Heart right ventricle (tissue), 16 donors: ENCODE measurements at places on chromosomes 2 and 18. TPM values are rescaled to one million over a fixed set of nuclear protein-coding genes. Genes with fewer than 3 reads are reported as not detected.

- no peak overlapping the region for H3K27ac ChIP-seq
- no peaks in the 10 kb centered on the region for H3K36me3 ChIP-seq
- peaks cover 4% of the 10 kb centered on the region for H3K4me1 ChIP-seq
- H3K4me3 ChIP-seq: no peak overlapping the region
- no peak for DNase-seq
- H3K27me3 ChIP-seq: peaks cover 14% of the 10 kb centered on the region
Measured at GRCh38 chr2:230843132-230843531, 21.6 kb upstream of the ITM2C start.

DNA sequence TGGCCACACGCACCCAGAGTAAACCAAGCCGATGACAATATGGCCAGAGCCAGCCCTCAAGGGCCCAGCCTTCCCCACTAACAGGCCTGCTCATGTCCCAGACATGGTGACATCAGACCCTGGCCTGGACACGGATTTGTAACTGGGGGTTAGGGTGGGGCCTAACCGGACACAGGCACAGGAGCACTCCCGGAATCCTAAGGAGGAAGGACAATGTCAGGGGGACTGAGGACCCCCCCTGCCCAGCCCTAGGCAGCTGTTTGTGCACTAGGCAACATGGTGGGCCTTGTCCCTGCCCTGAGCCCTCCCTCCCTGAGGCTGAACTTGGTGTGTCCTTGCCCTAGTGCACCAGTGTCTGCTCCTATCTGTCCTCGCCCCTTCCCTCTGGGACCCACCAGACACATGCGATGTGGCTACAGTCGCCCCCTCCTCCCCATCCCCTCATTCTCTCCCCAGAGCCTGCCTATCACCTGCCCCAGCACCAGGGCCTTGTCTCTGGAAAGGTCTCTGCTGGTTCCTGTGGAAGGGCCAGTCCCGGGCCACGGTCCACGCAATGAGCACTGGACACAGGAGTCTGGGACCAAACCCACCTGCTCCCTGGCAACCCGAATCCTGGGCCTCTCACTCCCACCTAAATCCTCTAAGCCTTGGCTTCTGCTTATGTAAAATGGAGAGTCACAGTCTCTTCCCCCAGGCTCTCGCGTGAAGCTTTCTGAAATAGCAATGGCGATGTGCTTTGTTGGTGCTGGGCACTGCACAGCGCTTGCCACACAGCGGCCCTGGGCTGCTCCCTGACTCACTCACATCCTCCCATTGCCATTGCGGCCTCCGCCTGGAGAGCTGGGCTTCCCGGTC, 76.5 kb upstream of the RAB6C start:
- no peak for DNase-seq
- H3K27ac ChIP-seq: no peak overlapping the region
- no peaks in the 10 kb centered on the region for H3K4me1 ChIP-seq
- no peaks in the 10 kb centered on the region for H3K27me3 ChIP-seq
- H3K4me3 ChIP-seq: no peak overlapping the region

- H3K36me3 ChIP-seq: no peaks in the 10 kb centered on the region
- H3K4me1 ChIP-seq: peaks cover 18% of the 10 kb centered on the region
- no peak overlapping the region for H3K4me3 ChIP-seq
- no peaks in the 10 kb centered on the region for H3K27me3 ChIP-seq
- DNase-seq: peak; percentile 72
- H3K27ac ChIP-seq: peak overlapping the region; percentile 78
Measured at GRCh38 chr2:102801098-102801718, 39.4 kb downstream of the TMEM182 start.

GRCh38 chr2:65015731-65016130, 26.5 kb downstream of the SLC1A4 start:
- H3K4me1 ChIP-seq: no peaks in the 10 kb centered on the region
- no peak overlapping the region for H3K27ac ChIP-seq
- H3K36me3 ChIP-seq: peaks cover 93% of the 10 kb centered on the region
- H3K27me3 ChIP-seq: no peaks in the 10 kb centered on the region

DNA sequence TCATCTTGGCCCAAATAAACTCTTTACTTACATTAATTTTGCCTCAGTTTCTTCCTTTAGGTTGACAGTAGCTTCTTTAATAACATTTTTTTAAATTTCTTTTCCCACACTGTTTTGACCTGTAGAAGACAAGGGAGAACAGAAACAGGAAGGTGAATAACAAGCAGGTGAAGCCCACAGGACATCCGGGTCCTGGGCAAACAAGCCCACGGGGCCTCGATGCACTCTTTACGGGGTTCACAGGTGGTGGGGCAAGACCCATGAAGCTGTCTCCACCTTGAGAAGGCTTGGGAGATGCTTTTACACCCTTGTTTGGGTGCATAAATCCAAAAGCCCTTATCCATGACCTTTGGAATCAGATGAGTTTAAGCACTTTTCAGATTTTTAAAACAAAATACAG, 301.0 kb upstream of the MGAT5 start:
- H3K4me1 ChIP-seq: no peaks in the 10 kb centered on the region
- H3K4me3 ChIP-seq: no peak overlapping the region
- no peak overlapping the region for H3K27ac ChIP-seq

DNA sequence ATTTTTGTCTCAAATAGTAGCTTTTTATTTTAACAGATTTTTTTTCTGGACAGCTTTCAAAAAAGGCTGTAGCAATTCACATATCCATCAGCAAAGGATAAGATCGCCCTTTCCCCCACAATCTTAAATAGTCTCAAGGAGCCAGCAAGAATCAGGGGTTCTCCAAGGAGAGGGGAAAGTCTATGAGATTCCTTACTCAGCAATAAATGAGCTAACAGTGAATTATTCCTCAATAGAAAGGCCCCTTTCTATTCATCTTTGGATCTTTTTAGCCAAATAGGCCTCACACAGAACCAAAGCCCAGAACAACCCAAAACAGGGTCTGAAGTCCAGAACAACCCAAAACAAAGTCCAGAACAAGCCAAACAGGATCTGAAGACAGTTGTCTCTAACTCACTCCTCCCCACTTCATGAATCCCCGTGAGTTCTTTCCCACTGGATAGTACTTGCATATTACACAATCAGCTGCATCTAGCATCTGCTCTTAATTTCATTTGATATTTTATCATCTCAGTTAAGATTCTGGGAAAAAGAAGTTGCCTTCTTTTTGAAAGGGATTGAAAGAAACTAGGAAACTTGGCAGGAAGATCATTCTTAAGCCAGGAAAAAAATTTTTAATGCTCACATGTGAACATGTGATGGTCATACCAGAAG, 3.4 kb upstream of the DHRS9 start:
- no peaks in the 10 kb centered on the region for H3K27me3 ChIP-seq
- H3K36me3 ChIP-seq: no peaks in the 10 kb centered on the region
- no peaks in the 10 kb centered on the region for H3K4me1 ChIP-seq
- H3K4me3 ChIP-seq: no peak overlapping the region
- no peak for DNase-seq

- no peaks in the 10 kb centered on the region for H3K36me3 ChIP-seq
- DNase-seq: no peak
- no peak overlapping the region for H3K4me3 ChIP-seq
- no peaks in the 10 kb centered on the region for H3K27me3 ChIP-seq
- peaks cover 2% of the 10 kb centered on the region for H3K4me1 ChIP-seq
Measured at GRCh38 chr2:208006833-208007232, 18.5 kb downstream of the PLEKHM3 start.

GRCh38 chr2:138596403-138596802, 94.8 kb downstream of the SPOPL start:
- DNase-seq: no peak
- H3K4me1 ChIP-seq: no peaks in the 10 kb centered on the region
- H3K36me3 ChIP-seq: peaks cover 17% of the 10 kb centered on the region
- no peaks in the 10 kb centered on the region for H3K27me3 ChIP-seq
- no peak overlapping the region for H3K27ac ChIP-seq

DNA sequence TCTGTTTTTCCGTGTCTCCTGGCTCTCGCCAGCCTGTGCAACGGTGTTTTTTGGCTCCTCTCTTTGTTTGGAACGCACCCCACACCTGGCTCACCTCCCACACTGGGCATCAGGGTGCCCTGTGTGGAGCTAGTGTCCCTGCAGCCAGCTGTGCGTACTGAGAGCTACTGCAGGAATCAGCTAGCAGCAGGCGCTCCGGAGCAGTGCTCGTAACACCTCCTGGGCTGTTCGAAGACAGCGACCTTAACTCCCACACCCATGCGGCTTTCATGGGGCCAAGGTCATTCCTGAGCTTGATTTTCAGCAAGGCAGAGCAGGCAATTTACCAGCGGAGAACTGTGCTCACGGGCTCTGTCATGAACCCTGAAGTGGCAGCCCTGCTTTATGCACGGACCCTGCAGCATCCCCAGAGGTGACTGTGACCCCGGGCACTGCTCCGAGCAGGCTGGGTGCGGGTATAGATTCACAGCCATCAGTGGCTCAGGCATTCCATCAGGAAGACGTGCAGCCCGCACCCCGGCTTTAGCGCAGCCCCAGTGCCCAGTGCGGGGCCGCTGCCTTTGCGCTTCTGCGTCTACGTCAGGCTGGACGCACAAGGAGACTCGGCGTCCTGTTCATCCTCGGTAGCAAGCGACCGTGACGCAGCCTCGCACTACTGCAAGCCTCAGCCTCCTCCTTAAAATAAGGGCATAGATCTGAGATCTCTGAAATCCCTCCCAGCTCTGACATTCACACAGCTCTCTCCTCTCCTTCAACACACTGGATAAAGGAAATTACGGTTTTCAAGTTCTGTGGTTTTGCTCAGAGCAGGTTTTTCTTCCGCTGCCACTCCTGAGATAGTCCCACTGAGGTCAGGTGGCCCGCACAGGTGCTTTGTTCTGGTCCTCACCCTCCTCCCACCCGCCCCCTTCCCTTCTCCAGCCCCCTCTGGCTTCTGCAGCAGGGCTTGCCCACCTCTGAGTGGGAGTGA, 58.2 kb downstream of the ADI1 start:
- H3K27ac ChIP-seq: peak overlapping the region; percentile 88
- no peaks in the 10 kb centered on the region for H3K27me3 ChIP-seq
- H3K4me1 ChIP-seq: peaks cover 50% of the 10 kb centered on the region
- H3K36me3 ChIP-seq: no peaks in the 10 kb centered on the region
- no peak overlapping the region for H3K4me3 ChIP-seq

DNA sequence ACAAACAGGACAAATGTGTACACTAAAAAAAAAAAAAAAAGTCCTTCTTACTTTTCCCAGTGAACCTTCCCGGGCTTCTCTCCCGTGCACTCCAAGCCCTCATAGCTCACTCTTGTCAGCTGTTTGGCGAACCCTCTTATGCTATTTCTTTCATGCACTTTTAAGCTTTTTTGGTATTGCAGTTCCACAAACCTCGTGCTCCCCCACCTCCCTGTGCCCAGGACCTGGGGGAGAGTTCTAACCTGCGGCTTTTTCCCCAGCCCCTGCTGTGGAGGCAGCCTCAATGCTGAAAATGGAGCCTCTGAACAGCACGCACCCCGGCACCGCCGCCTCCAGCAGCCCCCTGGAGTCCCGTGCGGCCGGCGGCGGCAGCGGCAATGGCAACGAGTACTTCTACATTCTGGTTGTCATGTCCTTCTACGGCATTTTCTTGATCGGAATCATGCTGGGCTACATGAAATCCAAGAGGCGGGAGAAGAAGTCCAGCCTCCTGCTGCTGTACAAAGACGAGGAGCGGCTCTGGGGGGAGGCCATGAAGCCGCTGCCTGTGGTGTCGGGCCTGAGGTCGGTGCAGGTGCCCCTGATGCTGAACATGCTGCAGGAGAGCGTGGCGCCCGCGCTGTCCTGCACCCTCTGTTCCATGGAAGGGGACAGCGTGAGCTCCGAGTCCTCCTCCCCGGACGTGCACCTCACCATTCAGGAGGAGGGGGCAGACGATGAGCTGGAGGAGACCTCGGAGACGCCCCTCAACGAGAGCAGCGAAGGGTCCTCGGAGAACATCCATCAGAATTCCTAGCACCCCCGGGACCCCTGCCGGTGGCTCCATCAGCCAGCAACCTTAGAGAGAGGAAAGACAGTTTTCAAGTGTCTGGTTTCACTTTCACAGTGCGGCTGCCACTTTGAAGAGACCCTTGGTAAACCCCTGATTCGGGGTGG, 826 bp downstream of the KCNE4 start:
- DNase-seq: peak; percentile 18
- H3K27ac ChIP-seq: peak overlapping the region; percentile 64
- H3K4me1 ChIP-seq: peaks cover 12% of the 10 kb centered on the region
- H3K4me3 ChIP-seq: peak overlapping the region; percentile 53
- H3K27me3 ChIP-seq: no peaks in the 10 kb centered on the region

GRCh38 chr2:236286873-236287545, 22.8 kb upstream of the ASB18 start:
- H3K4me1 ChIP-seq: no peaks in the 10 kb centered on the region
- H3K4me3 ChIP-seq: no peak overlapping the region
- no peaks in the 10 kb centered on the region for H3K36me3 ChIP-seq

DNA sequence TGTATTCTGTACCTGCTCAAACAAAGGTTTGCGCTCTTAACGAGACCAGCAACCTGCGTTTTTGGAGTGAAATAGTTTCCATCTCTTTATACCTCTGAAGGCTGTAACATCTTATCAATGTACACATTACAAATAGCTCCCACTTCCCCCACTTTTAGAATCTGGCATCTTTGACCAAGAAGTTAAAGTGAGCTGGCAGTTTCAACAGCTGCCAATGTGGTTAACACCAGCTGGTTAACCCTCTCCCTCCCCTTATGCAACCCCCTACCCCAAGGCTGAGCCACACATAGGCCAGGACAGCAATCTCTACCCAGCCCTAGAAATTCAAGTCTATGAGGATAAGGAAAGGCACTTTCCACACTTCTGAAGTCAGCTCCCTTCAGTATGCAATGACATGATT, 2.2 kb upstream of the SERTAD2 start:
- DNase-seq: no peak
- no peaks in the 10 kb centered on the region for H3K36me3 ChIP-seq
- H3K27me3 ChIP-seq: no peaks in the 10 kb centered on the region
- no peak overlapping the region for H3K27ac ChIP-seq
- no peak overlapping the region for H3K4me3 ChIP-seq

DNA sequence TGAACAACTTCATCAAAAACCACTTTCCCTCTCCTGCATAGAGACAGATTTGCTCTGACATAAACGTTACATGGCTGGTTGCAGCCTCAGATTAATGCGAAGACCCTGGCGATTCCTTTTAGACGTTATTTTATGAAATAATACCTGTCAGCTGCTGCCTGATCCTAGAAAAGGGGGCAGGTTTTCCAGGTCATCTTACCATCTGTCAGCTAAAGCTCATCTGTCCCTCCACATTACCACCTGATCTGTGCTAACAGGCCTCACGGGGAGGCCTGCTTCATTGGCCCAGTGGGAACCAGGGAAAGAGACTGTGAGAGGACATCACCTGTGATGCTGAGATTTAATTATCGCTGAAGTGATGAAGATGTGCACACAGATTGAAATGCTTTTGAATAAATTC, 261.0 kb downstream of the ARHGAP15 start:
- no peak for DNase-seq
- no peak overlapping the region for H3K4me3 ChIP-seq
- no peaks in the 10 kb centered on the region for H3K27me3 ChIP-seq
- no peaks in the 10 kb centered on the region for H3K4me1 ChIP-seq
- no peaks in the 10 kb centered on the region for H3K36me3 ChIP-seq

PPP1R1C gene
- total RNA-seq: 27.3 TPM

SRD5A2 gene
- total RNA-seq: not detected

TNFRSF11A gene
- 0.34 TPM for total RNA-seq

KCNE4 gene
- total RNA-seq: 1.5 TPM

C2orf80 gene
- total RNA-seq: not detected

ASAP2 gene
- 15.0 TPM for total RNA-seq

CGREF1 gene
- total RNA-seq: 0.61 TPM

ASB1 gene
- total RNA-seq: 51.2 TPM

TTC27 gene
- total RNA-seq: 13.0 TPM
